ENCODE measurements at places on chromosomes 13 and 19.

DNA sequence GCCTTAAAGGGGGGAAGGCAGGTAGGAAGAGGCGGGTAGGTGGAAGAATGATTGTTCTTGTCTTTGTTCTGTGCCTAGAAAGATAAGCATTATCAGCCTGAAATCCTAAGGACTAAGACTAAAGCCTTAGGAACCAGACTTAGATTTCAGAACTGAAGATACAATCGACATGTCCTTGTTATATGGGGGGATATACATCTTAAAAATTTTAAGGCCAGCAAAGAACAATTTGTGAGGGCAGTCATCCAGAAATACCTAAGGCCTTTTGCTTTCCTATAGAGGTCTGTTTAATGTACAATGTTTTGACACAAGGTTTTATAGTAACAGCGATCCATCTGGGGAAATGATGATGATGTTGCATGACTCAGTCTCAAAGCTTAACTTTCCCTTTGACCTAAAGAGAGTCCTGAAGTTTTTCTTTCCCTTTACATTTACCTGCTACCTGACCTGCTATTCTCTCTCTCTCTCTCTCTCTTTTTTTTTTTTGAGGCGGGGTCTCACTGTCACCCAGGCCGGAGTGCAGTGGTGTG lies 20.2 kb upstream of the CEACAM6 start:
- DNase-seq, result no peak

GRCh38 chr13:50348371-50348770 lies 333.1 kb downstream of the KCNRG start:
- no peak for DNase-seq

GRCh38 chr13:91058066-91058465 lies 289.4 kb upstream of the MIR17HG start:
- DNase-seq, result no peak

- no peak for DNase-seq
Measured at GRCh38 chr19:11226716-11227166, 12.7 kb upstream of the ANGPTL8 start.

DNA sequence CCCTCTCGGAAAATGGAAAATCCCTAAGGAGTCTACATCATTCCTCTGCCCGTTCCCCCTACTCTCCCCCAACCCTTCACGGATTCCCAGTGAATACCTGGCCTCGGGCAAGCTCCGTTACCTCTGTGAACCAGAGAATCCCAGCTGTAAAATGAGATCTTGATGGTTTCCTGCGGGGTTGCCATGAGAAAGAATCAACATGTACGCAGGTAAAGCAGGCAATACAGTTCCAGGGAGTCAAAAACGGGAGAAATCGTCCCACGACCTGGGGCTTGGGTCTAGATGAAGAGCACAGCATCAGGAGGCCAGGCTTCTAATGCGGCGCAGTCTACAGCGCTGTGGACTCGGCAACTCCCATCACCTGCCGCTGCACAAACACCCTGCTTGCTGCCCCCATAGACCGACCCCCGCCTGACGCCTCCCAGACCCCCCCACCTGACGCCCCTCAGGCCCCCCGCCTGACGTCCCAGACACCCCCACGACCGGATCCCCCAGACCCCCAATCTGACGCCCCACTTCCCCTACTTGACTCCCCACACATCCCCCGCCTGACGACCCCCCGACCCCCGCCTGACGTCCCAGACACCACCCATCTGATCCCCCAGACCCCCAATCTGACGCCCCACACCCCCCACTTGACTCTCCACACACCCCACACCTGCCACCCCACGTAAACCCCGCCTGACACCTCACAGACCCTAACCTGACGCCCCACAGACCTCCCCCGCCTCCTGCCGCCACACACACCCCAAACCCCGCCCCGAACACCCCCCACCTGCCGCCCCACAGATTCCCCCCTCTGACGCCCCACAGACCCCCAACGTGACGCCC lies 680 bp downstream of the LIG4 start:
- DNase-seq, result no peak

DNA sequence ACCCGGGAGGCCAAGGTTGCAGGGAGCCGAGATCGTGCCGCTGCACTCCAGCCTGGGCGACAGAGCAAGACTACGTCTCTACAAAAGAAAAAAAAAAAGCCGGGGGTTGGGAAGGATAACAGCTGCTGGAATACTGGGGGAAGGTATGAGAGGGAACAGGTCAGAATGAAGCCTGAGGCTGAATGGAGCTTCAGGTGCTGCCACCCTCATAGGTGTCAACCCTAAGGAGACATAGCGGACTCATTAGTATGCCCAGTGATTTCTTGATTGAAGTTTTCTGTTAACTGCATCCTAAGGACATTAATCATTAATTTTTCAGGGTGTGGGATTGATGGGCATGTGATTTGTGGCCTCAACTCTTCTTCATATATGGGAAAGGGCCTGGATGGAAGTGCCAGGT lies 6.0 kb downstream of the SMARCA4 start:
- DNase-seq, result no peak

- peak; percentile 29 for DNase-seq
Measured at GRCh38 chr13:101757446-101758039, 305.1 kb downstream of the ITGBL1 start.

- no peak for DNase-seq
Measured at GRCh38 chr19:41408256-41408655, 10.6 kb downstream of the BCKDHA start.

GRCh38 chr13:98141509-98142379 lies 1.1 kb upstream of the FARP1 start:
- DNase-seq, result no peak

DNA sequence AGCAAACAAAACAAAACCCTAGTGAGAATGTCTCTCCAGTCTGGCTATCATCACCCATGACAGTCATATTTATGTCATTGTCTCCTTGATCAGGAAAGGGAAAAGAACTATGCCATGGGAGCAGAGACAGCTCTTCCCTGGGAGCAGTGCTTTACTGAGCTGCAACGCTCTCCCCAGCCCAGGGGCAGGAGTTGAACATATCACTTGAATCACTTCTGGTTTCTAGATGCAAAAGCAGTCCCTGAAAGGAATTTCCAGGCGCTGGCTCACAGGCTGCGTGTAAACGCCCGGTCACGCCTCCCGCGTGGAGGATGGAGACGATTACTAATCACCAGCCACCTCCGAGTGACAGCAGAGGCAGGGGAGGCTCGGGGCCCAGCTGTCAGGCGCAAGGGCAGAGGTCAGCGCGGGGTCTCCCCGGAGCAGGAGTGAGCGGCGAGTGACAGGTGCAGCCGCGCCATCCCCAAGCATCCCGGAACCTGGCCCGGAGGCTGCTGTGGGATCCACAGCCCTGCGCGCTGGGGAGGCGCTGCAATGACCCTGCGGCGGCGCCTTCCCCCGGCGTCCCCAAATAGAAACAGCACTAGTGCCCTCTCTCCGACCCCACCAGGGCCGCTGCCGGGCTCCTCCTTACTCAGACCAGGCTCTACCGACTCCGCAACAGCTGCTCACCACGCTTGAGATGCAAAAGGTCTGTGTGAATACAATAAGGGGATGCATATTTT lies 23.5 kb upstream of the DCLK1 start:
- no peak for DNase-seq

GRCh38 chr19:3669082-3669946 lies 31.0 kb downstream of the PIP5K1C start:
- no peak for DNase-seq

GRCh38 chr13:40143559-40143958 lies 488.1 kb downstream of the COG6 start:
- no peak for DNase-seq

GRCh38 chr13:33127009-33127551 lies 110.9 kb downstream of the KL start:
- DNase-seq, result no peak

GRCh38 chr19:27851002-27851481 lies 1361.9 kb downstream of the UQCRFS1 start:
- no peak for DNase-seq

GRCh38 chr19:4980838-4981680 lies 12.1 kb downstream of the KDM4B start:
- no peak for DNase-seq

DNA sequence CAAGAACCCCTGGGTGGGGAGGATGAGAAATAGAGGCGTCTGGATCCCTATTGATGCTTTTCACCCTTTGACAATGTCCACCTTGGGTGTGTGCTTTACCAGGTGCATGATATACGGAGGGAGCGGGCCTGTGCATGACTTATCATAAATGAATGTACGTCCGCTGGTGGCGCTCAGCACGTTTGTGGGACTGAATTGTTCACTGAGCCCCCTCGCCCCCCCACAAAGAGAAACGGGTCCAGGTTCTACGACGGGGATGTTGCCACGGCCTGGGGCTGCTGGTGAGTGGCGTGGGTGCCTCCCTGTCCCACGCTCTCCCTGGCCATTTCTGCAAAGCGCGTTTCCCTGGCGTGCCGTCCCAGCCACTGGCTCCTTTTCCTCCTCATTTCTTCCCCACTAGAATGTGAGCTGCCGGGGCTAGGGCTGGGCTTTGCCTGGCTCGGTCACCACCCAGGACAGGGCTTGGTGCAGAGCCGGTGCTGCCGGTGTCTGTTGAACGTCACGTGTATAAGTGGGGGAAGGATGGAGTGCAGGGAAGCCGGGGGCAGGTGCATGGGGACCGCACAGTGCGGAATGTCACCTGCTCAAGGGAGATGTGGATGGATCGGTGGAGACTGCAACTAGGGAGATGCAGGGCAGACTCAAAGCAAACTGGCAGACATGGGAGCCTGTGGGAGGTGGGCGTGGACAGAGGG lies 21.6 kb downstream of the LRRC4B start:
- DNase-seq, result no peak

- no peak for DNase-seq
Measured at GRCh38 chr13:105678072-105678471, 857.4 kb downstream of the EFNB2 start.

- DNase-seq, result no peak
Measured at GRCh38 chr19:17021793-17022590, 4.6 kb downstream of the CPAMD8 start.

- DNase-seq, result no peak
Measured at GRCh38 chr19:29499261-29499920, 26.4 kb upstream of the VSTM2B start.

DNA sequence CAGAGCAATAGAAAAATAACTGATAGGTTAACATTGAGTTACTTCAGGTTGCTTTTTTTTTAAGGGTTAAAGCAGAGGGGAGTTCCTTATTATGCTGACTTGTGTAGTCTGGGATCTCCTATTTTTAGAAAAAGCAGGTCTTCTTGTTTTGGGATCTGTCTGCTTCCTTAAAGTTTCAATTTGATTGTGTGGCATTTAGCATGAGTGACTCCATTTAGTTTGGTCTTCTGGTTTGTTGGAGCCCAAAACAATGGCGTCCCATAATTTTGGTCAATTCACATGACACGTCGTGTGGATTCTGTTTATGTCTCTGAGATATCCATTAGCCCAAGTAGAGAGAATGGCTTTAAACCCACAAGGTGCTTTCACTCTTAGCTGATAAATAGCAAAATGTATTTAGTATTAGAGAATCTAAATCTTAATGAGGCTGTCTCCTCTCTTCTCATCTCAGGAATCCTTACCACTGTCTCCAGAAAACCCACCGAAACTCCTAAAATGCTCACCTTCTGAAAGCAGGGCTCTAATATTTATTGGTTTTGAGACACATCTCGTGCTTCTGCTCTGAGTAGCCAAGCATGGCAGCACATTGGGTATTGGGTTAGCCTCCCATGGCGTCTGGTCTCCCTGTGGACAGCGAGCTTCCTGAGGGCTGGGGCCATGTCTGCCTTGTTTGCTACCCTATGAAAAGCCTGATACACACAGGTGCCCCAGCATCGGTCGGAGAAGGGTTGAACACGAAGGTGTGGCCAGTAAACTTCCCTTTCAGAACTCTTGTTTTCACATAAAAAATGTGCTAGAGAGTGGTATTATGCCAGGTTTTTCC lies 67.2 kb upstream of the GPR183 start:
- DNase-seq, result no peak

- no peak for DNase-seq
Measured at GRCh38 chr13:87120476-87120875, 550.7 kb upstream of the SLITRK5 start.

DNA sequence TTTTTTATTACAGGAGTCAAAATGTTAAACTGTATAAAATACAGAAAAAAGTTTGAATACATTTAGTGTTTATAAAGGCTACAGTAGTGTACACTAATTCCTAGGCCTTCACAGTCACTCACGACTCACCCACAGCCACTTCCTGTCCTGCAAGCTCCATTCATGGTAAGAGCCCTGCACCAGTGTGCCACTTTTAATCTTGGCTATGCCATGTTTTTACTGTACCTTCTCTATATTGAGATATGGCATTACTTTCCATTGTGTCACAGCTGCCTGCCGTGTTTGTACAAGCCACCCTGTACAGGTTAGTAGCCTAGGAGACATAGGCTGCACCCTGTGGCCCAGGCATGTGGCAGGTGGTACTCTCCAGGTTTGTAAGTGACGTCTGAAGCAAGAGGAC lies 32.1 kb downstream of the C1QTNF9 start:
- no peak for DNase-seq

DNA sequence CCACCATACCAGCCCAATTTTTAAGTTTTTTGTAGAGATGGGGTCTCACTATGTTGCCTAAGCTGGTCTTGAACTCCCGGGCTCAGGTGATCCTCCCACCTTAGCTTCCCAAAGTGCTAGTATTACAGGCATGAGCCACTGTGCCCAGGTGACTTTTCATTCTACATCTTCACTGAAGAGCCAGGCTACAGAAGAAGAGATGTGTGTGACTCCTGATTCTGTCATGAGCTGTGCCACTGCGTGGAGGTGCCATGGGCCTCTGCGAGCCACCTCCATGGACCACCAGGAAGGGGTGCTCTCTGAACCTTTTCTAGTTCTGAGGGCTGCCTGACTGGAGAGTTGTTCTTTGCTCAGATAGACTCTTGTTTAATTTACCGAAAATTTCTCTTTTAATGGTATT lies 56.6 kb upstream of the RANBP3 start:
- DNase-seq, result no peak

GRCh38 chr19:15701757-15702533 lies 25.9 kb upstream of the OR10H2 start:
- DNase-seq, result no peak

- DNase-seq, result no peak
Measured at GRCh38 chr19:19134687-19135158, 3.6 kb downstream of the TMEM161A start.

GRCh38 chr19:4327252-4327876 lies 11.3 kb downstream of the STAP2 start:
- DNase-seq, result no peak

- DNase-seq, result no peak
Measured at GRCh38 chr13:51801631-51802099, 2.3 kb downstream of the DHRS12 start.

DNA sequence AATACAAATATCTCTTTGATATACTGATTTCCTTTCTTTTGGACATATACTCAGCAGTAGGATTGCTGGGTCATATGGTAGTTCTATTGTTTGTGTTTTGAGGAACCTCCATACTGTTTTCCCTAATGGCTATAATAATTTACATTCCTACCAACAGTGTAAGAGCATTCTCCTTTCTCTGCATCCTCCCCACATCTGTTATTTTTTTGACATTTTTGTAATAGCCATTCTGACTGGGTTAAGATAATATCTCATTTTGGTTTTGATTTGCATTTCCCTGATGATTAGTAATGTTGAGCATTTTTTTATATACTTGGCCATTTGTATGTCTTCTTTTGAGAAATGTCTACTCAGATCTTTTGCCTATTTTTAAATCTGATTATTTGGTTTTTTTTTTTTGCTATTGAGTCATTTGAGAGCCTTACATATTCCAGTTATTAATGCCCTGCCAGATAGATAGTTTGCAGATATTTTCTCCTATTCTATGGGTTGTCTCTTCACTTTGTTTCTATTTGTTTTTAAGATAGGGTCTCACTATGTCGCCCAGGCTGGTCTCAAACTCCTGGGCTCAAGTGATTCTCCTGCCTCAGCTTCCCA lies 95.7 kb downstream of the FNDC3A start:
- DNase-seq, result no peak

Data from GM18507 (cell line).